ENCODE measurements at places on chromosomes 12 and 14. TPM values are rescaled to one million over a fixed set of nuclear protein-coding genes. Genes with fewer than 3 reads are reported as not detected.

Gene OR4Q2
- not detected for total RNA-seq

- DNase-seq: no peak
Observed at GRCh38 chr12:54217774-54218241, 29.0 kb upstream of the SMUG1 start.

- DNase-seq: no peak
Observed at GRCh38 chr14:71776471-71777360, 155.5 kb upstream of the RGS6 start.

Gene SLC10A1
- 2.6 TPM for total RNA-seq

- no peak for DNase-seq
Observed at GRCh38 chr12:25194214-25194613, 746 bp downstream of the DNAI7 start.

GRCh38 chr14:104139460-104140212 lies 1.2 kb downstream of the KIF26A start:
- DNase-seq: no peak

Gene KCNMB4
- total RNA-seq: not detected

GRCh38 chr12:124520907-124521306 lies 46.5 kb downstream of the NCOR2 start:
- DNase-seq: no peak

DNA sequence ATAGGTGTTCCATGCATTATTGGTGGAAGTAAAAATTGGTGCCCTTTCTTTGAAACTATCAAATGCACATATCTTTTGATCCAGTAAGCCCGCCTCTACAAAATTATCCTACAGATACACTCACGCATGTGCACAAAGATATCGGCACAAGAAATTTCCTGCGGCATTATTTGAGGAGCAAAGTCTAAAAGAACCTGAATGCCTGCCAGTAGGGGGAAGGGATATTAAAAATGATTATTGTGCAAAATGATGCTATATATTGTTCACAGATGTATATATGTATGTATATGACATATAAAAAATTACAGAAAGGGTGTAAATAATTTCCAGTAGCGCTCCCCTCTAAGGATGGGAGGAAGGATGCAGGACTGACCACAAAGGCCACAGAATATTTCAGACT lies 24.7 kb upstream of the ADIPOR2 start:
- peak; percentile 29 for DNase-seq

DNA sequence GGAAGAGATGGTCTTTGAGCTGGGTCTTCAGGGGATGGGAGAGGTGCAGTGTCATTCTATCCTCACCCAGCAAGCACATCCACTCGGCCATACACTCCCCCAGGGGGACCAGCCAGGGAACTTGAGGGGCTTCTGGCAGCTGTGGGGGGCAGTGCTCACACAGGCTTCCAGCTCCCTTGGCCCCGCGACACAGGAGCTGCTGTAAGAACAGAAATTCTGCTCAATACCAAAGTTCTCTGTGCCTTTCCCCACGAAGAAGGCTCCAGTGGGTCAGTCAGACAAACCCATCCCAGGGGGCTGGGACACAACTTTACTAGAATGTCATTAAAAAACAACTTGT lies 289.1 kb upstream of the RTL1 start:
- DNase-seq: no peak

Gene METTL1
- total RNA-seq: 34.1 TPM

Gene STYK1
- total RNA-seq: 4.9 TPM

DNA sequence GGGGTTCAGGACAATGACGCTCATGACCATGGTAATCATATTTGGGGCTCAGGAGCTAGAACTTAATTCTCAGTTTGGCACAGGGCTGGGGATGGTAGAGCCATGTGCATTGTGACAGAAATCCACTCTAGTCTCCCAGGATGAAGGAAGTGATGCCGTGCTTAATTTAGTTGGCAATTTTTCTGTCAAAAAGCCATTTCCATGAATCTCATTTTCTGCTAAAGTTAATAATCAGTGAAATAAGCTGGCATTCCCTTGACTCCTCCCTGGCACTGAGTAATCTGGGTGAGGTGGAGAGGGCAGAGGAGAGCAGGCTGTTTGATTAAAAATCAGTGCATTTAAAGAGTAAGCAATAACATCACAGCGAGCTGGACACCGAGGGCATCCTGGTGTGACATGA lies 45.0 kb upstream of the GPR68 start:
- DNase-seq: no peak

DNA sequence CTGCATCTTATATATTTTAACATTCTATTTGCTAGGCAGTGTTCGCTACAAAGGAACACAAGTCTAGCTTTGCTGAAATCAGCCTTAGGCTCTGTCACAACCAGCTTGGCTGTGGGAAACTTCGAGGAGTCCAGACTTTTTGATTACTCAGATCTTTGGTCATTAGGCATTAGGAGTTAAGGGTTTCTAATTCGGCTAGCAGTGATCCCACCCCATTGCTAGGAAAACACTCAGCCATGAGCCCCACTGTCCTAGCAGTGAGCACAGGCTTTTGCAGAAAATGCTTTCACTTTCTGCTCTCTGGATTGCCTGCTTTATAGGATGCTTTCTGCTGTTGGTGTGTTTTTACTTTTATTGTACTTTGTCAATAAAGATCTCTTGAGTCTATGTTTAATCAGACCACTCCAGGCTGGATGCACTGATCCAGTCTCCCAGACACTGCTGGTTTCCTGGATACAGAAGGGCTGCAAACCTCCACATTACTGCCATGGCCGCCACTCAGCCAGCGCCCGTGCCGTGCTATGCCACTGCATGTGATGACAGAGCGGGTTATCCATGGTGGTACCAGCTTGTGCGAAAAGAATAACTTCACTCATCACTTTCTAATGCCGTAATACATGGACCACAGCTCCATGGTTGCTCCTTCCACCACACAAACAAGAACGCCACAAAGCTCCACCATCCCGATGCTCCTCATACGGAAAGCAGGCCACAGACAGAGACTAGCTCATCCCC lies 41.0 kb upstream of the PYGL start:
- no peak for DNase-seq

Gene NACA
- total RNA-seq: 804 TPM

Gene KRT6C
- not detected for total RNA-seq

DNA sequence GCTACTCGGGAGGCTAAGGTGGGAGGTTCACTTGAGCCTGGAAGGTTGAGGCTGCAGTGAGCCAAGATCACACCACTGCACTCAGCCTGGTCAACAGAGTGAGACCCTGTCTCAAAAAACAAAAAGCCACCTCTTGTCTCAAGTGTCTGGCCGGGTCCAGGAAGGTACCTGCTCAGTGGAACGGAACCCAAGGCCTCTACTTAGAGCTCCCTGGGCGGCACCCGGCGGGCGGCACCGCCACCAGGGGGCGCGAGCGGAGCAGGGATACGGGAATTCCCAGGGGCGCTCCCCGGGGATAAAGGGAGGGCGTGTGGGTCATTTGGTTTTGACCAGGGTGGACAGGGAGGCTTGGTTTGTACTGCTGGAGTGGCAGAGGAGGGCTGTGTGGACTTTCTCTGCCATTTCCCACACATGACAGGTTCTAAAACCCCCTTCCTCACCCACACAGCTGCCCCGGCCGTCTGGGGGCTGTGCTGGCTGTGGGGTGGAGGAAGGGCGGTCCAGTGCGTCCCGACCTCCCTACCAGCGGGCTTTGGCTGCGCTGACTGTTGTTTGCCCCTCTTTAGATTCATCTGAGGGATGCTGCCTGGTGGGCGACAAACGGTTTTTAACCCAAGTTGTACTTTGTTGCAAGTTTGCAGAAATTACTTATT lies 91.4 kb downstream of the SETD3 start:
- DNase-seq: peak; percentile 75

- no peak for DNase-seq
Observed at GRCh38 chr12:55718015-55718414, 2.2 kb downstream of the BLOC1S1 start.

- DNase-seq: no peak
Observed at GRCh38 chr14:93246534-93246933, 39.5 kb downstream of the UBR7 start.

GRCh38 chr12:10339053-10339840 lies 31.6 kb downstream of the KLRD1 start:
- no peak for DNase-seq

GRCh38 chr12:120562906-120563305 lies 18.3 kb downstream of the POP5 start:
- no peak for DNase-seq

Gene ESPL1
- total RNA-seq: 34.9 TPM

DNA sequence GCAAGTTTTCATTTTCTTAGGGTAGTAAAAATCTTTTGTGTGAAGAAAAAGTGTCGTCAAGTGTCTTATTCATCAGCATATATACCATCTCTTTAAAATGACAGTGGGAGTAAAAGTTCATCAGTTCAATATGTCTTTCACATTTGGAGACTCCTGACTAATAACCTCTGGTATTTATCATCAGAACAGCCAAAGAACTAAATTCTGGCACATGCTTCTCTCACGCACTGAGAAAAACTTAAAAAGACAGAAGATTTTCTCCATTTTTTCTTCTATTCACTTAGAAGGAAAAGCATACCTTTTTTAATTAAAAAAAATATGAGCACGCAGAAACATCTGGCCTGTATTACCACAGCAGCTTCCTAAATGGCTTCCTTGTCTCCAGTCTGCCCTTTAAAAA lies 265.7 kb downstream of the AKAP6 start:
- no peak for DNase-seq

Gene IRF9
- 54.1 TPM for total RNA-seq

Data from Caco-2 (cell line).